Right lung (tissue), 10 donors: ENCODE measurements at places on chromosomes 5 and 9.

DNA sequence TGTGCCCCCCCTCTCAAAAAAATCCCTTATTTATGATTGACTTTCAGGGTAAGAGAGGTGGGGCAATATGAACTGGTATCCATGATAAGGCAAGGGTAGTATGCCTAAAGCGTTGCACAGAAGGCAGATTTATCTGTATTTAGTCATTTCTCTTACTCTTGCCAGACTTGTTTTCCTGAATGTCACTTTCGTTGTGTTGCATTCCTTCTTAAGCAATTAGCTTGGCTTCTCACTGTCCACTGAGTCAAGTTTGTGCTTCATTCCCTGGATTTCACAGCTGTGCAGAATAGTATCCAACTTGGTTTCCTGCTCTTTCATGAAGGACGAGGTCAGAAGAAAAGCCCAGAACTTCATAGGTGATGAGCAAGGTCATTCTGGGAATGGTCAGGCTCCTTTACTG lies 301.5 kb upstream of the ACTBL2 start:
- no peak for DNase-seq

GRCh38 chr9:127022913-127023660 lies 99.3 kb downstream of the ANGPTL2 start:
- DNase-seq = no peak

DNA sequence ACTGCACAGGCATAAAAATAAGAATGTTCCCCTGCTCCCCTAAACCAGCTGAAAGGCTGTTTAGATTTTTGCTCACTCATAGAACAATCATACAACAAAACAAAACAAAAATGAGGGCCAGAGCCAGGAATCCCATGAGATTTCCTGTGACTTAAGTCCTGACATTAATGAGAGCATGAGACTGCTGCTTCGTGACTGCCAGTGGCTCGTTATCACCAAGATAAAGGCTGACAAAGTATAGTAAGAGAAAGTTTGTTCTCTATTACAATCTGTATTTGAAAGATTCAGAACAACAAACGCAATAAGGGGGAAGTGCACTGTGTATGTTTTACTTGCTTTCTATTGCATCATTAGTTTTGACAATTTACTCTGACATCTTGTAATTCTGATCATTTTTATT lies 837.1 kb upstream of the C9orf72 start:
- peak; percentile 4 for DNase-seq

DNA sequence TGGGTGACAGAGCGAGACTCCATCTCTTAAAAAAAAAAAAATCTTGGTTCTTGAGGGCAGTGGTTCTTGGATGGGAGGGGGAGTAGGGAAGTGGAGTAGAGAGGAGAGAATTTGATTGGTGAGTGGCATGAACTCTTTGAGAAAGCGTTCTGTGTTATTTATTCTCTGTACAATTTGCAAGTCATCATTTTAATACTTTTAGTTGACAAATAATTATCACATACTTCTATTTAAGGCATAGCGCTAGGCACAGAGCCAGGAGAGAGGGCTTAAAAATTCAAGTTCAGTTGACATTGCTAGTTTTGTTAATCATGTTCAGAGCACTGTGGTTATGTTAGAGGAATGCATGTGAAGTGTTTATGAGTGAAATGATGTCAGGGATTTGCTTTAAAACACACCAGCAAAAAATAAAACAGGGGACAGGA lies 24.6 kb downstream of the HSDL2 start:
- DNase-seq = peak; percentile 52

DNA sequence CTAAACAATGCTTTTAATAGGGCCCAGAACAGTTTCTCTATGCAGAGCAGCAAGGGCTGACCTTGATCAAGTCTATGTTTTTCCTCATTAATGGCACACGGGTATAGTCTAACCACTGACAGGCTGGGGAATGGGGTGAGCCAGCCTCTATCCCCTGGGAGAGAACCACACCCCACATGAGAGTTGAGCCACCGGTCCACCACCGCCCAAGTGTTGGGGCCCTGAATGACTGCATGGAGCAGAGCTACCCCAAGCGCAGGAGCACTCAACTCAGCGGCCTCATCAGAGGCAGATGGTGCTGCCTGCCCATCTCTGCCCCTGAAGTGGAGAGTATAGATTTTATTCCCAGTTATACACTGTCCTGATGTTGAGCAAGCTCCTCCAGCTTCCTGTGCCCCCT lies 247.9 kb upstream of the IRX1 start:
- DNase-seq = no peak

GRCh38 chr9:84502066-84502465 lies 161.5 kb upstream of the SLC28A3 start:
- DNase-seq = no peak

GRCh38 chr9:16105168-16106020 lies 552.6 kb downstream of the CCDC171 start:
- DNase-seq = peak; percentile 81
